ENCODE measurements at places on chromosomes 16 and 17. TPM values are rescaled to one million over a fixed set of nuclear protein-coding genes. Genes with fewer than 3 reads are reported as not detected.

DNA sequence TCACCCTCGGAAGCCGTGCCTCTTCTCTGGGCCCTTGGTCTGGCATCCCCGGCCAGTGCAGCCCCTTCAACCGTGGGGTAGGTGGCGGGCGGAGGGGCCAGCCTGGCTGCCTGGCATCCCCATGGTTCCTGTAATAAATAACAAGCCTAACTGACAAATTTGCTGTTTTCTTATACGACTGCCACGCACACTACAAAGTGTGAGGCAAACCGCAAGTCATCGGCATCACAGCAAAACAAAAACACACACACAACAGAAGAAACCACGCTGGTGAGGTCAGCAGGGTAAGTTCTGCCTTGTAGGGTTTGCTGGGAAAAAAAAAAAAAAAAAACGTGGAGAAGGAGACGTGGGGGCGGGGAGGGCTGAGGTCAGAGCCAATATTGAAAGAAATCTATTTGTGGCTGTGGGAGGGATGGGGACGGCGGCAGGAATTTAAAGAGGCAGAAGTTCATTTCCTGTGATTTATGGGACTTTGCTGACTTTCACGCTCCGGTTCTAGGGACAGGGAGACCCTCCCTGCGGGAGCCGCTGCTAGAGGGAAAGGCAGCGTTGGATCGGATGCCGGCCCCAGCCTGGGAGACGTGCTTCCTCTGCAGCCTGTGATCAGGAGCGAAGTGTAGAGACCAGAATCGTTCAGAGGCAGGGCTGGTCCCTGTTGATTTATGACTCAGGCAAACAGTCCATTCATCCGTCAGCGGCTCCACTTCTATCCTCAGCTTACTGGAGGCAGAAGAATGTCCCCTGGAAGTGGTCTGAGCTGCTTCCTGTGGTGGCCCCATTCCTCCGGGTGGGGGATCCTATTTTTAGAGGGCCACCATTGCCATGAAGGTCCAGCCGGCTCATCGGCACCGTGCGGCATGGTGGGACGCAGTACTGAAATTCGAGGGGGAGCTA is 162.8 kb downstream of the FOXL1 start:
- DNase-seq: peak; percentile 37

The KRTAP4-2 gene
- total RNA-seq: not detected

GRCh38 chr16:20948444-20948843 is 47.9 kb downstream of the LYRM1 start:
- no peak for DNase-seq

DNA sequence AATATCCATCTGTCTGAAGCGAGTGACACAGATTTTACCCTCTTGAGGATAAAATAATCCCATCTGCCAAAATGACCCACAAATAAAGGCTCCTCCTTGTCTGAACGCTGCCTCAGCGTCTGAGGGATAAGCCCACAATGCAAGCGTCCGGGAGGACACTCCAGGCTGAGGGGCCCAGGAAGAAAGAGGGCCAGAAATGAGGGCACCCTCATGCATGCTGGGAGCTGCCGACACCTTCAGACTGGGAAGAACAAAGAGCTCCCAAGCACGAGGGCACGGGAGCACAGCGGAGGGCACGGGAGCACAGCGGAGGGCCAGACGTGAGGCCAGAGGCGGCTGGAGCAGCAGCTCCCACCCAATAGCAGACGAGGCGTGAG is 126.9 kb downstream of the ZNF778 start:
- no peak for DNase-seq

The FNDC8 gene
- not detected for total RNA-seq

The HOXB6 gene
- 11.6 TPM for total RNA-seq

The STAC2 gene
- not detected for total RNA-seq

DNA sequence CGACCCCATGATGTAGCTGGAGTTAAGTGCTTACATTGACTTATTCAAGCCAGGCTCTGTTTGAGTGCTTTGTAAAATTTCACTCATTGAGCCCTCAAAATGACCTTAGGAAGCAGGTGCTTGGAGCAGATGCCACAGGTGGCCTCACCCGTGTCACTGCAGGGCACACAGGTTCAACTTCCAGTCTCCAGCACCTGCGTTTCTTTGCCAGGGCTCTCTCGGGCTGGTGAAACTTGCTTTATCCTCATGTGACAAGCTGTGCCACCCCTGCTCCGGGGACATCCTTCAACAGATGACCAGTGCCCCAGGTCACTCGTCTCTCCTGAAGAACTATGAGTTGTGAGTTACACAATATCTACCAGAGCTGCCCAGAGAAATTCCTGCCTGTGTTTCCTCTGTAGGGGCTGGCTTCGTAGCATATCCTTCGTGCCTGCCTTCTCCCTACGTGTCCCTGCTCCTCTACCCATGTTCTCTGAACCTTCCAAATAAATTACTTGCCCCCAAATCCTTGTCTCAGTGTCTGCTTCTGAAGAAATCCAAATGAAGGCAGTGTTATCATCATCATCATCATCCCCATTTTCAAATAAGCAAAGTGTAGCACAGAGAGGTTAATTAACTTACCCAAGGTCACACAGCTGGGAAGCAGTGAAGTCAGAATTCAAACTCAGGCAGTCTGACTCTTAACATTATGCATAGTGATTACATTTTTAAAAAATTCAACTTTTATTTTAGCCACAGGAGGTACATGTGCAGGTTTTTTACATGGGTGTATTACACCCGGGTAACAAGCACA is 352.5 kb downstream of the NPIPA8 start:
- no peak for DNase-seq

GRCh38 chr17:75825149-75825552 is 19.1 kb downstream of the UNC13D start:
- DNase-seq: no peak

The CRHR1 gene
- not detected for total RNA-seq

GRCh38 chr17:14101976-14102375 is 32.7 kb downstream of the COX10 start:
- no peak for DNase-seq

DNA sequence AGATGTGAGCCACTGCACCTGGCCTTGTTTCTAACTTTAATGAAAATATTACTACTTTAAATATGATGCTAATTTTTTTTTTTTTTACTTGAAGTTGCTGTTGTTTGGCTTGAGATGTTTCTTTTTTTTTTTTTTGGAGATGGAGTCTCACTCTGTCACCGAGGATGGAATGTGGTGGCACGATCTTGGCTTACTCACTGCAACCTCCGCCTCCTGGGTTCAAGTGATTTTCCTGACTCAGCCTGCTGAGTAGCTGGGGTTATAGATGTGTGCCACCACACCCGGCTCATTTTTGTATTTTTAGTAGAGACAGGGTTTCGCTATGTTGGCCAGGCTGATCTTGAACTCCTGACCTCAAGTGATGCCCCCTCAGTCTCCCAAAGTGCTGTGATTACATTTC is 23.6 kb downstream of the IGSF6 start:
- no peak for DNase-seq

- no peak for DNase-seq
Measured at GRCh38 chr17:71666047-71666446, 454.8 kb upstream of the SOX9 start.

DNA sequence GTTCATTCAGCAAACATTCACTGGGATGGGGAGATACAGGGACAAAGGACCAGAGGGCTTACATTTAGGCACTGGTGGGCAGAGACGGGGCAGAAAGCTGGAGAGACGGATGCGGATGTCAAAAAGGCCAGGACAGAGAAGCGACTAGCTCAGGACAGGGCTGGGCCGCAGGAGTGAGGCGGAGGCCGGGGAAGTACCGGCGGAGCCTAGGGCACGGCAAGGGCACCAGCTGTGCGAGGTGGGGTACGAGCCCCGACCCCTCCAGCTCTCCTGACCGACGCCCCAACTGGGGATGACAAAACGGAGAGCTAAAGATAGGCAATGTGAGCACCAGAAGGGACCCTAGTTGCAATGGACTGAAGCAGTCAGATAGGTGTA is 3.9 kb upstream of the SGCA start:
- DNase-seq: no peak

The FBXO39 gene
- not detected for total RNA-seq

- DNase-seq: no peak
Measured at GRCh38 chr16:15598648-15599190, 44.2 kb downstream of the MARF1 start.

GRCh38 chr17:16475179-16475704 is 16.8 kb downstream of the LRRC75A start:
- DNase-seq: no peak

GRCh38 chr17:21213638-21214014 is 335 bp downstream of the TMEM11 start:
- no peak for DNase-seq

DNA sequence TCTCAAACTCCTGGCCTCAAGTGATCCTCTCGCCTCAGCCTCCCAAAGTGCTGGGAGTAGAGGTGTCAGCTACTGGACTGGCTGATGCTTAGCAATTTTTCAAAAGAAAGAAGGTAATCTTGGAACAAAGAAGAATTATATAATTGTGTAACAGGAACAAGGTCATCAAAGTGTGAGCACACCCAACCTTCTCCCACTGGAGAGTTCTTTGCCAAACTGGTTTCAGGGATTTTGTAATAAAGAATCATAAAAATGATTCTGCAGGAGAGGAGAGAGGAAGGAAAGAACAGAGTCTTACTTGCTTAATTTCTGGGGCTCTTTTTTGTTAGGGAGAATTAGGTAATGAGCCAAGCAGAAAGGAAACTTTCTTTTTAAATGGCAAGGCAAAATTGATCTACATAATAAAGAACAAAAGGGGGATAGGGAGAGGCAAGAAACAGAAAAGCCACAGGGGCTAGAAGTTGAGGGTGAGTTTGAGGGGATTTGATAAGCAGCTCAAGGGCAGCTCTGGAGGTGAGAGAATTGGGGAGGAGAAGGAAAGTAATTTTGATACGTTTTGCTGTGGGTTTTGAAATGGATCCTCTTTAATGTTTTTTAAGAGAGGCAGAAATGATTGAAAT is 21.3 kb downstream of the CHD9NB start:
- no peak for DNase-seq

All from NCI-H460 (cell line).